ENCODE measurements at places on chromosomes 4 and X.

- no peak for DNase-seq
Observed at GRCh38 chrX:2387614-2388239, 113.0 kb downstream of the DHRSX start.

DNA sequence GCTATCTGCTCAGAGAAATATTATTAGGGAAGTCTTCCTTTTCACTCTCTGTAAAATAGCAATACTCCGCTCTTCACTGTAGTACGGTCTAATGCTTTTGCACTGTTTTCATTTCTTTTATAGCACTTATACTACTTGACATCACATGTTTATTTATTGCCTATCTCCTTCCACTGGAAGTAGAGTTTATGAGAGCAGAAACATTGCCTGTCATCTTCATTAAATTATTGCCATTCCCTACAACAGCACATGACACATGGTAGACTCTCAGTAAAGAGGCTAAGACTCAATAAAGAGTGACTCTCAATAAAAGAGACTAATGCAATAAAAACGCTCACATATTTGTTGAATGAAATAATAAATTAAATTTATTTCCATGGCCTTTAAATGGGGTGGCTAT lies 241.3 kb upstream of the MAGEC2 start:
- DNase-seq: no peak

- no peak for DNase-seq
Observed at GRCh38 chrX:72247206-72247942, 8.5 kb upstream of the ERCC6L start.

DNA sequence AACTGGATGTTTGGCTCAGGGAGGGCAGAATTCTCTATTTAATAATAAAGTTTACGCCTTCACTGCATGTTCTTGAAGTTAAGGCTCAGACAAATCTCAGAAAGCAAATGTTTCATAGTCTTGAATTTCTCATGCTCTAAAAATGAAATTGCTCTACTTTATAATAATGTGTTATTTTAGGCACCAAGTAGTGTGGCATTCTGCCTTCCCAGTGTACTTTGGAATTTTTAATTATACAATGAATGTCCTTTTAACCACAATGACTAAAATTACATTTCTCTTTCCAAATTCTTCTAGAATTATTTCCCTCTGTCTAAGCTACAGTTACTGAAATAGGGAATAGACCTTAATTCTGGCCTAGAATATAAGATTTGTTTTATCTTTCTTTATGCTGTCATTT lies 97.9 kb upstream of the PDE5A start:
- no peak for DNase-seq

DNA sequence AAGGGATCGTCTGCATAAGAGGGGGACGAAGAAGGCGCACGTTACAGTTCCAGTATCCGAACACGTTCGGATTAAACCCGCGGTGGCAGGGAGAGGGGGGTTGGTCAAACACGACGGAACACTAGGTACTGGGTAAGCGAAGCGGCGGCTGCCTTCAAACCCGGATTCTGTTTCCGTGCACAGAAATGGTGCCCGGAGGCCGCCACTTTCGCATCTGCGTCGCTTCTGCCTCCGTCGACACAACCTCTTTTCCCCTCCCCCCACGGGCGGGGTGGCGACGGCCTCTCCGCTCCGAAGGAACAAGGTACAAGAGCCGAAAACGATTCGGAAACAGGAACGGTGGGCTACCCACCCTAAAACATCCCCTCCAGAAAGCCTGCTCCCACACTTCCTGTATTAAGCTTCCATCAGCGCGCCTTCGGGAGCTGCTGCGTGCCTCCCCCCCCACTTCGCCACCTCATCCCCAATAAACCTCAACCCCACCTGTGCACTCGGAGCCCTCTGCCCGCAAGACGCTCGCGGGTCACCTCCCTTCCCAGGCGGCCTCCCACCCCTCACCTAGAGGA lies 667 bp downstream of the G3BP2 start:
- DNase-seq: peak; percentile 57

GRCh38 chr4:65665771-65666523 lies 4.3 kb downstream of the EPHA5 start:
- DNase-seq: no peak

GRCh38 chr4:139740121-139740520 lies 74.5 kb downstream of the MGST2 start:
- DNase-seq: no peak

GRCh38 chr4:89469930-89470375 lies 162.4 kb upstream of the GPRIN3 start:
- no peak for DNase-seq

- no peak for DNase-seq
Observed at GRCh38 chrX:9952300-9952699, 14.9 kb upstream of the CLDN34 start.

- no peak for DNase-seq
Observed at GRCh38 chr4:142528433-142528832, 317.7 kb downstream of the INPP4B start.

DNA sequence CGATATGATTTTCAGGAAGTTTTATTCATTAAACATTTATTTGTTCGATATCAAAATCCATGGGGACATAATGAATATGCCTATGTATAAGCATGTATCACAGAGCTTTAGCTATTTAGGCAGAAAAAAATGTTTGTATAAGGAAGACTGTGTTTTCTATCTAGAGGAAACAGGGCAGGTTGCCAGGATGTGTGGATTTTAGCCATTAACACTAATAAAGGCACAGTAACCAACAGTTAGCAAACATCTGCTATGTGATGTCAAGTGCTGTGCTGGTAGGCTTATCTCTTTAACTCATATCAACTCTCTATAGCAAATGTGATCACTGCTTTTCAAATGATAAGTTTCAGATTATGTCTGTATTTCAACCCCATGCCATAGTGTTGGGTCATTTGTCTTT lies 708.9 kb upstream of the HS3ST1 start:
- no peak for DNase-seq

DNA sequence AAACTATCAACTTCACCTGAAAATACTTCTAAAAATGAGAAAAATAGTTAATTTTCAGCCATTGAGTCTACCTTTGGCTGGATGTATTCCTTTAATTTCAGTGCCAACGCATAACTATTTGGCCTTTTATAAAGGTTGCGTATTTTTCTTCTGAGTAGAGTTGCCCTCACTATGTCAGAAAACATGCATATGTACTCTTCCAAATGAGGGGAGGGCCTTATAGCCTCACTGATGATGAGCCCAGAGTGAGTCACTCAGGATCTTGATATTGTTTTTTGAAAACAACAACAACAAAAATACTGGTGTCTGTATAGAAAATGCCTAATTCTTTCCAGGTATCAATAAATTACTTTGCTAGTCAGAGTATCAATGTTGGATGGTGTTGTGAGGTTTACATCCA lies 349.3 kb downstream of the FBXO8 start:
- no peak for DNase-seq

DNA sequence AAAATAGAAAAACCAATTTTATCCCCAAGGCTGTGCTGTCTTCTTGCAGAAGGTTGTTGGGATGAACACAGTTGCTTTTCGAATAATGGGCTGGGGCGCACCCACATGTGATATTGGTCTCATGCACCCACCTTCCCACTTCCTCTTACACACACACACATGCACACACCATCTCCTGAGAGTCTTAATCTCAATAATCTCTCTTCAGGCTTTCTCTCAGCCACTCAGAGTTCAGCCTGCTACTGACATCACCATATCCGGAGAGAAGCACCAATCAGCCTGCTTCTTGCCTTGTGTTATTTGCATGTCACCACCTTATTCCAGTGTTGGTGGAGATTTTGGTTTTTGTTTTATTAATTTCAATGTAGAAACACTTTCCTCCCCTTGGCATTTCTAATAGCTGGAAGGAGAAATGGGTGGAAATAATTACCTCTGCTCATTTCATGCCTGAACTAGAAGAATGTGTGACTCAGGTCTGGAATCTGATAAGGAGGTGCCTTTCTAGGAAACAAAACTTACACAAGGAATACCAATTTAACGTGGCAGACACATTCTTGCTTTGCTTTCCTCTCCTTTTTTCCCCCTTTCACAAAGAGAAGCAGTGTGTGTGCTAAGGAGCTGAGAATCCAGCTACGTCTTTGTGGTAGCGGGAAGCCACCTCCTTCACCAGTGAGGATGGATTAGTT lies 400.2 kb downstream of the MID1IP1 start:
- DNase-seq: no peak

DNA sequence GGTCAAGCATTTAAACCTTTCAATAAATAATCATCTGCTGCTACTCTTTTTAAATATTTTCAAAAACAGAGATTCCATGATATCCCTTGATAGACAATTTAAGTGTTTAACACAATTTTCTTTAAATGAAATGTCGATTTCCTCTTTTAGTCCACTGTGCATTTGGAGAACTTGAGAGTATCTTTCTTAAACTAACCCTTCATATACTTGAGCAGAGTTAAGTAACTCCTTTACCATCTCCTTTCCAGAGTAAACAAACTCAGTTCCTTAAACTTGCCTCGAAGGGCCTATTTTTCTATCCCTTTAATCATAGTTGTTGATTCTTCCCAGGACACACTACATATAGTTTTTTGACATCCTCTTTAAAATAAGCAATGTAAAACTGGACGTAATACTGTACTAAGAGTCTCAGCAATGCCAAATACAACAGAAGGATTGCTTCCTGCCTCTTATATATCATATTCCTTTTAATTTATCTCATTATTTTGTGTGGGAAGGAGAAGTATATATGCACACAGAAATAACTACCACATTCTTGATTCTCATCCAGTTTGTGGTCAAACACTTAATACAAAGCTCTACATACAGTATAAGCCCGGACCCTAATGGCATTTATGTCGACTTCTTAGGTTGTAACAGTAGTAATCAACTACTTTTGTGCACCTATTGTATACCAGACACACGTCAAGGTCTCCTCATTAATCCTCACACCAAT lies 22.8 kb downstream of the RAB28 start:
- no peak for DNase-seq

DNA sequence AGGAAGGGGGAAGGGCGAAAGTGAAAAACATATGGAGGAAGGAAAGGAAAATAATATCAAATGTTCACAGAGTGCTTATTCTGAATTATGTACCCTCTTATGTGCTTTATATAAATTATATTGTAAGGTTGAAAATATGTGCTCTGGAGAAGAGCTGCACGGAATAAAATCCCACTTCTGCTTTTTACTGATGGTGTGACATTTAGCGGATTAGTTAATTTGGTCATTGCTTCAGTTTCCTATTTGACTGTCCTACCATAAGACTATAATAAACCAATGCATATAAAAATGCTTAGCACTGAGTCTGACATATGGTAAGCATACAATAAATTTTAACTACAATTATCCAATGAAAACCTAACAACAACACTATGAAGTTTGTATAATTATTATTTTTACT lies 86.2 kb downstream of the NPFFR2 start:
- DNase-seq: no peak

GRCh38 chr4:168519576-168519975 lies 22.7 kb downstream of the PALLD start:
- DNase-seq: no peak
